ENCODE measurements at places on chromosomes 11 and 22.
A peak's percentile ranks its signal among the peaks of the same experiment; 100 is the strongest.

- DNase-seq = no peak
Observed at GRCh38 chr22:20909543-20910303, 7.5 kb upstream of the CRKL start.

DNA sequence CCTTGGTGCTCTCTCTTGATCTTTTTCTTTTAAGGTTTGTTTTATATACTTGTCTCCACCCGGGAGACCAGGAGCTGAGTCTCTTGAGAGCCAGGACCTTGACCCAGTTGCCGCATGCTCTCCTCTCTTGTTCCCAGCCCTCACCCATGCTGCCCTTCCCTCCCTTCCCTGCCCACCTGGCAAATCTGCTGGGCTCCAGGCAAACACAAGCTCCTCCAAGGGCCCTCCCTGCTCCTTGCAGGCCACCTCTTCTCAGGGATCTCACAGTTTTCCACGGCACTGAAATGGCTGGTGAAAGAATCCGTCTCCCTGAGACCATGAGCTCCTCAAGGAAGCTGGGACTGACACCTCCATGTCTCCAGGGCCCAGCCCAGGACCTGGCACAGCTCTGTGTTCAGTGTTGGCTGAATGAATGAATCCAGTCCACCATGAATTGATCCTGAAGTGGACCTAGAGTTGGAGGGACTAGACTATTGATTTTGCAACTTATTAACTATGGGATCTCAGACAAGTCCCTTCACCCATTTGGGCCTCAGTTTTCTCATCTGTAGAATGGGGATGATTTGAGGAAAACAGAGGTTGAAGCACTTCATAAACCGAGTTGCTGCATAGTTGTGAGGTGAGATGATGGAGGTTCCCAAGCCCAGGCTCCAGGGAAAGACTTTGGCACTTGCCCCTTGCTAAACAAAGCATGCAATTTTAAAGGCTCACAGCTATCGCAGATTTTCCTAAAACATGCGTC lies 25.1 kb upstream of the FBLN1 start:
- DNase-seq = no peak

GRCh38 chr22:18095101-18095805 lies 15.4 kb upstream of the TUBA8 start:
- DNase-seq = no peak

DNA sequence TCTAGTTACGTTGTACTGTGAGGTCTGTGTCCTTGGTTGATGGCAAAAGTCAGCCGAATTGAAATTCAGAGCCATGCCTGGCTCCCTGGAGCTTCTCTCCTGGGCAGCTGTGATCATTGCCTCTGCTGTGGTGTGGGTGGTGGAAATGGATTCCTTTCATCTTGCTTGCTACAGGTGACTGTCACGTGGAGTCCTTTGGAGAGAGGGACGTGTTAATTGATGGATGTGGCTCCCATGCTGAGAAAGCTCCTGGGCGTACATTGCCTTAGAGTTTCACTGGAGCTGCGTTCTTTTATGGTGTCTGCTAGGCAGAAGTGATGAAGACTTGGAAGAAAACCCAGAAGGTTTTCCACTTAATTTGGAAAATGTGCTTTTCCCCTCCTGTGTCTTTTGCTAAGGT lies 41.9 kb upstream of the PPP6R3 start:
- no peak for DNase-seq

- no peak for DNase-seq
Observed at GRCh38 chr11:5837695-5838094, 4.0 kb downstream of the OR52E6 start.

DNA sequence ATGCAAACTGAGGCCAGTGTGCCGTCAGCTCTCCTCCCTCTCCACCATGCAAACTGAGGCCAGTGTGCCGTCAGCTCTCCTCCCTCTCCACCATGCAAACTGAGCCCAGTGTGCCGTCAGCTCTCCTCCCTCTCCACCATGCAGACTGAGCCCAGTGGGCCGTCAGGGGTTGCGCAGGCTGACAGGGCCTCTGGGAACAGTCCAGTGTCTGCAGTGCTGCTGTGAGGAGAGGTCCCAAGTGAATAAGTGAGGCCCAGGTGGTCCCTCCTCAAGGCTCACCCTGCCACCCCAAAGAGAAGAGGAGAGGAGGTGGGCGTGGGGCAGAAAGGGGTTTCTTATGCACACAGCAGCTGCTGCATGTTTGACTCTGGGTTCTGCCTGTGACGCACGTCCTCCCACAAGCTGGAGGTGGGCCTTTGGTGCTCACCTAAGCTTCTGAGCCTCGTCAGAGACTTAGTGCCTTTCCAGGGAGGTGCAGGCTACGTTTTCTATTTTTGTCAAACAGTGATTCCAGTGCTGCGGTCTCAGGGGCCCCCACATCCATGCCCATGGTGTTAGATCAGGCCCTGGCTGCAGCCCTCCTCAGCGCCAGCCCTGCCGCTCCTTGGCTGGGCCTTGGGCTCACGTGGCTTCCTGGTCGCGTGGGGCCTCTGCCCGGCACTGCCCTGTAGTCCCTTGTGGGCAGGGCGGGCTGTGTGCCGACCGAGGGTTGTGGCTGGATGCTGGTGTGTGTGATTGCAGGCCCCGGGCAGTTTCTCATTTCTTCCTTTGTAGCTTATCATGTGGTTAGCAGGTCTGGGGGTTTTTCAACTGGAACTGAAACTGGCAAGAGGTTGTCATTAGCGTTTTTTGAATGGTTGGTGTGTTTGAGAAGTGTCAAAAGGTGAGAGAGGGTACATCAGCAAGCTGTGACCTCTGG lies 7.1 kb downstream of the TPCN2 start:
- DNase-seq = peak; percentile 78

GRCh38 chr22:20010307-20011122 lies 6.1 kb downstream of the ARVCF start:
- DNase-seq = no peak
